AG08396 (cell line): ENCODE measurements at places on chromosomes 12 and 14.

GRCh38 chr12:52204095-52204930 is 12.5 kb upstream of the KRT80 start:
- DNase-seq: no peak

- DNase-seq: no peak
These were observed 1.3 kb downstream of the RNASE6 start for GRCh38 chr14:20782280-20782890.

GRCh38 chr12:79897617-79898016 is 37.3 kb downstream of the PPP1R12A start:
- peak; percentile 38 for DNase-seq

GRCh38 chr12:77299910-77300669 is 234.7 kb upstream of the E2F7 start:
- peak; percentile 22 for DNase-seq

DNA sequence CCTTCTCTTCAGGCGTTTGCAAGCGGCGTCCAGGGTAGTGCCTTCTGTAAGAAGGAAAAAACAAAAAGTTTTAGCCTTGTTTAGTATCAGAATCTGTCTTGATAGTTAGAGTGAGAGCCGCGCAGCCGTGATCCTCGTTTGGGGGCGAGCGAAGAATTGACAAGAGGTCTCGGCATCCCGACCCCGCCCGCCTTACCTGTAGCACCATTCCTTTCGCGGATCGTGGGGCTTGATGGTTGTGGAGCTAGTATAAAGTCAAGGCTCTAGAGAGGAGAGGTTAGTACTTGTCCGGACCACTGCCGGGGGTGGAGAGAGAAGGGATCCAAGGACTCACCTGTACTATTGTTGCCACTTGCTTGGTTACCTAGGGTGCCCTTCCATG is 494 bp downstream of the TMTC3 start:
- DNase-seq: no peak

- no peak for DNase-seq
These were observed 36.4 kb upstream of the P2RX7 start for GRCh38 chr12:121096199-121096798.

- no peak for DNase-seq
These were observed 137.6 kb upstream of the SSTR1 start for GRCh38 chr14:38070061-38070588.

- DNase-seq: no peak
These were observed 17.3 kb upstream of the KLRB1 start for GRCh38 chr12:9625019-9625418.

DNA sequence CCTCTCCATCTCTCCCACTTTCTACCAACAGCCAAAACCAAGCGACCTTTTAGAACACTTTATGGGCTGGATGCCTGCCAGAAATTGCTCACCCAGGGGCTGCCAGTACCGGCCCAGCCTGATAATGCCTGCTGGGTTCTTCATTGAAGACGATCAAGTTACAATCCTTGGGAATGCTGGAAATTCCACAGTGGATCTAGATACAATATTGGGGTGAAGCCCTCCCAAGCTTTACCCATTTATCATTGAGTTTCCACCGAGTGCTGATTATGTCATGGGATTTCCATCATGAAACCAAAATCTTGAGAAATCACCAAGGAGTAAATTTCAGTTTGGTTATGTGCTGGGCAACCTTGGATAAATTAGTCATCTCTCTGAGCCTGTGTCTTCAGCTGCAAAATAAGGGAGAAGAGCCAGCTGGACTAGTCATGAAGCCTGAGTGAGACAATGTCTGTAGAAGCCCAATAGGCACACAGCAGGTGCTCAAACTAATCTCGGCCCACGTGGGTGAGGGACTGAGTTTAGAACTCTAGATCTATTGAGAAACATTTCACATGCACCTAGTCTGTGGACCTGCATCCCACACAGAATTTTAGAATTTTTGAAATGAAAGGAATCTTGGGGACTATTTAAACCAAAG is 75.5 kb upstream of the CLMN start:
- DNase-seq: no peak

DNA sequence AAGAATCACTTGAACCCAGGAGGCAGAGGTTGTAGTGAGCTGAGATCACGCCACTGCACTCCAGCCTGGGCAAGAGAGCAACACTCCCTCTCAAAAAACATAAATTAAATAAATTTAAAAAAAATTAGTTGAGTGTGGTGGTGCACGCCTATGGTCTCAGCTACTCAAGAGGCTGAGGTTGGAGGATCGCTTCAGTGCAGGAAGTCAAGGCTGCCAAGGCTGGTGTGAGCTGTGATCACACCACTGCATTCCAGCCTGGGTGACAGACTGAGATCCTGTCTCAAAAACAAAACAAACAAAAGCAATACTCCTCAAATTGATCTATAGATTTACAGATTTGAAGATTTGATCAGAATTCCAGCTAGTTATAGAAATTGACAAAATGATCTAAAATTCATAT is 92.7 kb upstream of the RESF1 start:
- no peak for DNase-seq

- DNase-seq: no peak
These were observed 27.9 kb downstream of the VWF start for GRCh38 chr12:6096527-6096926.

GRCh38 chr12:93624595-93625294 is 52.3 kb downstream of the SOCS2 start:
- DNase-seq: peak; percentile 75

DNA sequence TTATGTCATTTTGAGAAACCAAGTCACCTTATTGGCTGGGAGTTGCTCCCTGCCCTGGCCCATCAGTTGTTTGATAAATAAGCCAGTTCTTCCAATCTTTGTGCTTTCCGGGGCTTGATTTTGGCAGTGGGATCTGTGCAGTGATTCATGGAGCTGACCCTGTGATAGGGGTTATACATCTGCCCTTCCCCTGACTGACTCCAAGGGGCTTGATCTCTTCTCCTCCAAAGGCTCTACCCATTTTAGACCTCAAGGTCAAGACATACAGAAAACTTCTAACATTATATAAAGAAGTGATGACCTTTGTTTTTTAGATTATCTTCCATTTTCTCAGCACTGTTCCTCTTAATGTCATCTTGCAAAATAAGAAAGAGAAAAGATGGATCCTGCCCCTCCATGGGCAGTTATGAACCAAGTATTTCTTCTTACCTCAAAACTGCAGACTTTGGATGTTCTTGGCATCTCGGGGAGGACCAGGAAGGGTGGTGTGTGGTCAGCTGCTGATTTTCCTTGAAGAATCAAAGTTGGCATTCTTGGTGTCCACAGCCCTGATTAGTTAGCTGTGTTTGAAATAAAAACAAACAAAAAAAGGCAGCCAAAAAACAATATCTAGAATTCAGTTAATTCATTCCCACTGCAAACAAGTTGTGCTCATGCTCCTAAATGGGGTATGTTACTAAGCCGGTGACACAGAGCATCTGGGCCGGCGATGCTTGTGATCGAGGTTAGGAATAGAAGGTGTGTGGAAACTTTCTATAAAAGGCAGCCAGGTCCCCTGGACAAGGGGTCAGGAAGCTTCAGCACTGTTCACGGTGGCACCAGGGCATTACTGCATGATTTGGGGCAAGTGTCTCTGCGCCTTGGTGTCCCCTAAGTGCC is 120.2 kb downstream of the SAMD4A start:
- no peak for DNase-seq

GRCh38 chr12:91241756-91242155 is 59.1 kb upstream of the DCN start:
- DNase-seq: no peak

DNA sequence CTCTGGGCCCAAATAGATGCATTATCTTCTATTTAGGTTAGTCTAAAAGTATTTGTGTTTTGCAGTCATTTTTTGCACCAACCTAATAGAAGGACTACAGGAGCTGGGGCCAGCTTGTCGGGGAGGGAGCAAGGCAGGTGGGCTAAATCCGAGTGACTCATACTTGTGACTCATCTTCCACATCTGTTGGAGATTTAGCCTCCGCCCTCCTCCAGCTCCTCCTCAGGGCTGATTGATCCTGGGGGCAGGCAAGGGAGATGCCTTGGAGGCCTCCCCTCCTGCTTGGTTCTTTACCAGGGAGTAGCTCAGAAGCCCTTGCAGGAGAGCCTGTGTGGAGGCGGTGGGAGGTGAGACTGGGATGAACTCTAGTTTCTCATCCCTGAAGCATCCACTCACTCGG is 27.9 kb downstream of the RHOF start:
- peak; percentile 80 for DNase-seq

DNA sequence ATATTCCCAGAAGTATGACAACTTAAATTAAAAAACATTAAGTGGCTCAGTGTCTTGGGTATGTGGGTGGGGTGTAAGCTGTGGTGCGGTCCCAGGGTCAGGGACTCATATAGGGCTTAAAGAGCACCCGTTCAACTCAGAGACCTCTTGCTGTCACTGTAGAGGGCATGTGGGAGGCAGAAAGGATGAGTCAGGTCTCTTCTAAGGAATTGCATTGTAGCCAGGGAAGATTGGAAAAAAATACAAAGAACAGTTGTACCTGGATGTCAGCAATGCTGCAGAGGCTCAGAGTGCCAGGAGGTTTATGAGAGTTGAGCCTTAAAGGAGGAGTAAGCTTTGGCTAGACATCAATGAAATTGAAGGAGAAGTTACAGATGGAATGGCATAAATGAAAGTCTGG is 104.1 kb downstream of the MYRFL start:
- DNase-seq: no peak

GRCh38 chr12:92036771-92037453 is 108.7 kb downstream of the BTG1 start:
- DNase-seq: no peak

DNA sequence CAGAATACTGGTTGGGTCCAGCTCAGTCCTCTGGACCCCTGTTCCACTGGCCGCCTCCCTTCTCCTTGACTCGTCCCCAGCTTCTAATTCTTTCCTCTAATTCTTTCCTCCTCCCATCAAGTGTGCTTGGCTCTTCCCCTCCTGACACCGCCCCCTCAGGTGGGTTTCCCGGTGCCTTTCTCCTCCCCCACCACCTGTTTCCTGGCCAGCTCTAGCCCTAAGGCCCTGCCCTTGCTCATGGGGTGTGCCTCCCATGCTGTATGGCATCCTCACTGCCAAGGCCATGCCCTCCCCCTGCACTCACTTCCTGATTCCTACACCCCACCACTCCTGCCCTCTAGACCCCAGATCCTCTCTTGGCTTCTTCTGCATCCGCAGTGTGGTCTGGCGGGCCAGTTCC is 12.1 kb upstream of the EML1 start:
- DNase-seq: no peak

DNA sequence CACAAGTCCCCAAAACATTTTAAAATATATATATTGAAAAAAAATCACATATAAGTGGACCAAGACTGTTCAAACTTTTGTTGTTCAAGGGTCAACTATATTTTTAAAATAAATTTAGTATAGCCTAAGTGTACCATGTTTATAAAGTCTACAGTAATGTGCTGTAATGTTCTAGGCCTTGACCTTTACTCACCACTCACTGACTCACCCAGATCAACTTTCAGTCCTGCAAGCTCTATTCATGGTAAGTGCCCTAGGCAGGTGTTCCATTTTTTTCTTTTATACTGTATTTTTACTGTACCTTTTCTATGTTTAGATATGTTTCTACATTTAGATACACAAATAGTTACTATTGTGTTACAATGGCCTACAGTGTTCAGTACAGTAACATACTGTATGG is 23.4 kb upstream of the TMTC1 start:
- DNase-seq: no peak

DNA sequence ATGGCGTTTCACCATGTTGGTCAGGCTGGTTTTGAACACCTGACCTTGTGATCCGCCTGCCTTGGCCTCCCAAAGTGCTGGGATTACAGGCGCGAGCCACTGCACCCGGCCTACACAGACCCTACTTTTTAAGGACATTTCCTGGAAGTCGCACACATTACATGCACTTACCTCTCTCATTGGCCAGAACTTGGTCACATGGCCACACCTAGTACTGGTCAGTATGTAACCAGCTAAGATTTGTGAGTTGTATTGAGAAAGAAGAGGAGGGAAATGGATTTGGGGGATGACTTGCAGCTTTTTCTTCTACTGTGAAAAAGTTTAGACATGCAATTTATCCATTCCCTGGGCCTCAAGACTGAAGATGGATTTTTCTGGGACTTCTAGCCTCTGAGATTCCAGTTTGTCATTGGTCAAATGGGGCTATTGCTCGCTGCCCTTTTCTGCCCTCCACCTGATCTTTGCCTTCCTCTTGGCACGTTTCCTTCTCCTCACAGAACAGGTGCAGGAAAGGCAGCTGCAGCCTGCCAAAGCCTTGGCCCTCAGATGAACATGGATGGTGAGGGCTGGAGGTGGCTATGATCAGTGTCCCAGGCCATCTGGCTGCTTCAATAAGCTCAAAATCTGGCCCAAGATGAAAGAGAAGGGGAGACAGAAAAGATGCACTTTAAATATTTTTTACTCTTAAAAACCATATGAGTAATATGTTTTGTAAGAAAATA is 7.1 kb upstream of the ZDHHC22 start:
- no peak for DNase-seq

- DNase-seq: no peak
These were observed 177.9 kb downstream of the APAF1 start for GRCh38 chr12:98823012-98823411.

GRCh38 chr14:96399405-96399804 is 7.5 kb downstream of the AK7 start:
- no peak for DNase-seq

GRCh38 chr12:71194657-71195056 is 36.9 kb upstream of the TSPAN8 start:
- no peak for DNase-seq

- DNase-seq: peak; percentile 97
These were observed at the start of gene PPP1CC for GRCh38 chr12:110742718-110743570. Gene PPP1CC, minus strand, starts transcription at chr12:110742891. Its CDS starts 184 bp downstream, at chr12:110742707.

GRCh38 chr12:59076622-59077021 is 156.3 kb upstream of the LRIG3 start:
- no peak for DNase-seq

GRCh38 chr12:82893896-82894295 is 207.2 kb downstream of the TMTC2 start:
- DNase-seq: no peak

DNA sequence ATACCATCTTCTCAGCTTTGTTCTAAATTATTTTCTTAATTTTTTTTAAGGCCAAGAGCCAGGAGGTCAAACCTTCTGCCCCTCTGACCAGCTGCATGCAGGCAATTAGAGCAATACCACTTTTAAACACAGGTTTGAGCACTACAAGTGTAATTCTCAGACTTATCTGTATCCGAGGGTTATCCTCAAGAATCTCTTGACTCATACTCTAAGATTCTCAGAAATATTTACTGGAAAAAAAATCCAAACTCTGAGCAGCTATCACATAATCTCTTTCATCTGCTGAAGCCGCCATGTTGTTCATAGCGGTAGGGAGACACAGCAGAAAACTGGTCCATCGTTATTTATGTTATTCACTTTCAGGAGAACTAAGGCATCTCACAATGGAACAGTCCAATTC is 27.4 kb upstream of the PTHLH start:
- no peak for DNase-seq

- no peak for DNase-seq
These were observed 28.4 kb upstream of the AP4S1 start for GRCh38 chr14:30996892-30997659.

GRCh38 chr14:52738409-52738808 is 8.4 kb downstream of the STYX start:
- DNase-seq: no peak

GRCh38 chr12:57958061-57958657 is 16.8 kb downstream of the ATP23 start:
- DNase-seq: no peak
